ENCODE measurements at places on chromosomes 2 and 18.

DNA sequence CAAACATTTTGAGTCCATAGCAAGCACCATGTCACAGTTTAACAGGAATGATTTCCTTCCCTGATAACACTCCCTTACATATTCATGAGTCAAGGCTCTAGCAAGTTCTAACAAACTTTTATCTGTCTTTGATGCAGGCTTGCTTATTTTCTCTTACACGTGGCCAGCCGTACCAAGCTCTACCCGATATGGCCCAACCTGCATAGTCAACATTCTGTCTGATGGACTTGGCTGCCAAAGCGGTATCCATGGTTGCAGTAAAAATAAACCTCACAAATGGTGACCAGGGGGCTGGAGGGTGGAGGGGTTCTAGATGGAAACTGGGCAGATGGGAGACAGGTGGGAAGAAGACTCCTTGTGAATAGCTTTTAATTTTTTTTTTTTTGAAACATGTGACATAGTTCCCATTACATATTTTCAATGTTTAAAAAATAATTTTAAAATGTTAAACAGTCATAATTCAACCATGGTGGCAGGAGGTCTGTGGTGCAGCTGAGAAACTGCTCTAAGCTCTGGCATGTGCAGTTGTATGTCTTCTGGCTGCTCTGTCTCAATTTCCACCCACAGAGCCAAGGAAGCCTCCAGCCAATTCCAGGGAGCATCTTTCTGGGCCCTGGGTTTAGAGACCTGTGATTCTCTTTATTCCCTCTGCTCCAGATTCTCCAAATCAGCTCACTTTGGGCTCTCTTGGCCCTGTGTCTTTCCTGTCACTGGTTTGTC is 20.7 kb upstream of the CXCR1 start:
- DNase-seq, result no peak

DNA sequence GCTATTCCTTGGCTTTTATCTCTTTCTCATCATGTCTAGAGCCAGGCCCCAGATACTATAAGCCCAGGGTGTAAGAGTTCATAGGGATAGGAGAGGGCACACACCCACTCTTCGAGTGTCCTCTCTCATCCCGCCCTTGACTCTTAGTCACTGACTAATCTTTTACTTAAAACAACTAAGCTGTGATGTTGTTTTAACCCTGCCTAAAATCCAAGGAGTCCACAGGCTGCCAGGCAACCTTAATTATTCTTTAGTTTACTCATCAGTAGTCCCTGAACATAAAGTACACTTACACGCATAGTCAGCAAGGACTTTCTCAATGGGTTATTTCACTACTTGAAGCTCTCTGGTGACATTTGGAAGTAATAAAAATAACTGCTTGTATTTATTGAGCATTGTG is 28.4 kb downstream of the GREB1L start:
- DNase-seq, result no peak

DNA sequence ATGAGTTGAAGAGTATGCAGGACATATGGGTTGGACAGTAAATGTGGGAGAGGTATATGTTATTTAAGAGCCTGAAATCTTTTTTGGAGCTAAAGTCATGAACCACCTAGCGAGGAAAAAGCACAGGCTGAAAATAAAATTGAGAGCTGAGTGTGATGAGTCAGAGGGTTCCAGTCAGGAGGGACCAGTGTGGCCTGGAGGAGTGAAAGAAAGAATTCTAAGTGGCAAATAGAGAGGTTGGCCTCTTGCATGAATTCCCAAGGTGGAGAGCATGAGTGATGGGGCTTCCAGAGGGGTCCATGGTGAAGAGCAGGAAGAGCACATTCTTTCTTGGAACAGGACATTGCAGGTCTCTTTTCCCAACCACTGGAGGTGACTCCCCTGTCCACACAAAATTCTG is 282.6 kb downstream of the TDRD15 start:
- DNase-seq, result no peak

- DNase-seq, result no peak
Measured at GRCh38 chr18:54606835-54607212, 15.8 kb downstream of the DYNAP start.

DNA sequence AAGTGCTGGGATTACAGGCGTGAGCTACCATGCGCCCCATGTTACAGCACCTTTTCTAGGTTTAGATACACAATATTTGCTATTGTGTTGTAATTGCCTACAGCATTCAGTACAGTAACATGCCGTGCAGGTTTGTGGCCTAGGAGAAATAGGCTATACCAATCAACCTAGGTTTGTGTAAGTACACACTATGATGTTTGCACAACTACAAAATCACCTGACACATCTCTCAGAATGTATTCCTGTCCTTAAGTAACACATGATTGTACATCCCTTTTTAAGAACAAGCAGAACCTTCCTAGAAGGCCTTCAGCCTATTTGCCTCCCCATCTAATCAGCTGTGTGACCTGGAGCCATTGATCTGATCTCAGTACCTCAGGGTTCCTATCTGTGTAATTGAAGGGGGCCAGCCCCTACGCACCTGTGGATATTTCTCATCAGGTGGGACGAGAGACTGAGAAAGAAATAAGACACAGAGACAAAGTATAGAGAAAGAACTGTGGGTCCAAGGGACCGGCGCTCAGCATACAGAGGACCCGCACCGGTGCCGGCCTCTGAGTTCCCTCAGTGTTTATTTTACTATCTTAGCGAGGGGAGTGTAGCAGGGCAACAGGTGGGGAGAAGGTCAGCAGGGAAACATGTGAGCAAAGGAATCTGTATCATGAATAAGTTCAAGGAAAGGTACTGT is 18.7 kb upstream of the TMBIM1 start:
- DNase-seq, result no peak

DNA sequence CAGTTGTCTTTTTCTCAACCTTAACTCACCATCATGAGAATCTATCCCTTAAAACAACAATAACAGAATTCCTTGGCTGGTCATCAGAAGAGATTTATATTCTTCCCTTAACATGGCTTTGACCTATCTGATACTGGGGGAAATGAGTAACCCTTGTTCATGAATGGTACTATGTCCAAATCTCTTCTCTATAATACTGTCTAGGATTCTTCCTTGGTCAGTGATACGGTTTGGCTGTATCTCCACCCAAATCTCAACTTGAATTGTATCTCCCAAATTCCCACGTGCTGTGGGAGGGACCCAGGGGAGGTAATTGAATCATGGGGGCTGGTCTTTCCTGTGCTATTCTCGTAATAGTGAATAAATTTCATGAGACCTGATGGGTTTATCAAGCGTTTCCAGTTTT is 282.0 kb upstream of the SIX2 start:
- DNase-seq, result no peak

DNA sequence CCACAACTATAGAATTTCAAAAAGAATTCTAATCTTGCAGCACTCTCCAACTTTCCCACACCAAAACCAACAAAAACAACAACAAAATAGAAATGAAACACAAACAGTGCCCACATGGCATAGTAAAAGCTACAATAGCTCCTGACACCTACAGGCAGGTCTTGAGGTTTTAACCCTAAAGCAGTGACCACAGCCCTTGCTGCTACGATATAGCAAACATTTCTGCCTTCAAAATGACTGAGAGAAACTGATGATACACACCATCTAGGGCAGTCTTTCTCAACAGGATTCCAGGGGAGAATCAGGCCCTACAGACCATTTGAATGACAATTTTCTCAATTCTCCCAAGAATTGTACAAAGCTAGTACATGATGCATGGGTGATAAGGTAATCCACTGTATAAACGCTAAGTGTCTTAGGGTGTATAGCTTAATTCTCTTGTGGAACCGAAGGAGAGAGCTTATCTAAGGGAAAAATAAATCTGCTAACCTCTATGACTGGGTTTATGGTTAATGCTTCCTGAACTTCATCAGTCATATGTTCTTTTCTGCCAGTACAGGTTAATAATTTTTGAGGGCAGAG is 46.5 kb downstream of the TRAK2 start:
- no peak for DNase-seq

- peak; percentile 86 for DNase-seq
Measured at GRCh38 chr2:23599667-23600066, 214.7 kb downstream of the KLHL29 start.

- peak; percentile 5 for DNase-seq
Measured at GRCh38 chr18:1652018-1652417, 747.3 kb downstream of the ADCYAP1 start.

DNA sequence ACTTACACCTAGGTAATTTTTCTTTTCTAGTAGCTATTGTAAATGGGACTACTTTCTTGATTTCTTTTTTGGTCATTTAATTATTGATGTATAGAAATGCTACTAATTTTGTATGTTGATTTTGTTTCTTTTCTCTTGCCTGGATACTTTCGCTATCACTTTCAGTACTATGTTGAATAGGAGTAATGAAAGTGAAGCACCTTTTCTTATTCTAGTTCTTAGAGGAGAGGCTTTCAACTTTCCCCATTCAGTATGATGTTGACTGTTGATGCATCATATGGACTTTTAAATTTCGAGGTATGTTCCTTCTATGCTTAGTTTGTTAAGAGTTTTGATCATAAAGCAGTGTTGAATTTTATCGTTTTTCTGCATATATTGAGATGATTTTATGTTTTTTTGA is 142.5 kb downstream of the CDH19 start:
- DNase-seq, result no peak

DNA sequence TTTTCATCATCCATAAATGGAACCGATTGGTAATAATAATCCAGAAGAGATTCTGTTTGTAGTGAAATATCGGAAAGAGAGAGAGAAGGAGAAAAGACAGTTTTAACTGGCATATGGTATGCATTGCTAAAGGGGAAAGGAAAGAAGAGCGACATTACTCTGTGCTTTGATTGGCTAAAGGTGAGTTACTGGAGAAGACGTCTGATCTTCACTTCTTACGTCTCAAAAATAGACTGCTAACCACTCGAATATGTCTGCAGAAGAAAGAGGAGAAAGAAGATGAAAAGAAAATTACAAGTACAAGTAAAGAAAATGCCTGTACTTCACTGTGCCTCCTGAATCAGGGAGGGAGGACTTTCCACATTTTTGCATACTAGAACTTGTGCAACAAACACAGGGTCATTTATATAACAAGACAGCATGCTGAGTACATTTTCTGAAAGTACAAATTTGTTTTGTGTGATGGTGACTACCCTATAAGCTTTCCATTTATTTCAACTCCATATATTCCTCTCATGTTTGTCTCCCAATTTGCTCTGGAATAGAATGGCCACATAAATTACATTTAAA is 787.2 kb downstream of the RNF144A start:
- no peak for DNase-seq

- no peak for DNase-seq
Measured at GRCh38 chr2:59583173-59583765, 970.2 kb downstream of the BCL11A start.

GRCh38 chr2:233940376-233941276 is 23.5 kb downstream of the TRPM8 start:
- no peak for DNase-seq

- no peak for DNase-seq
Measured at GRCh38 chr18:23183411-23184150, 48.3 kb downstream of the CABLES1 start.

GRCh38 chr18:10727477-10727876 is 201.7 kb downstream of the NAPG start:
- DNase-seq, result peak; percentile 29

DNA sequence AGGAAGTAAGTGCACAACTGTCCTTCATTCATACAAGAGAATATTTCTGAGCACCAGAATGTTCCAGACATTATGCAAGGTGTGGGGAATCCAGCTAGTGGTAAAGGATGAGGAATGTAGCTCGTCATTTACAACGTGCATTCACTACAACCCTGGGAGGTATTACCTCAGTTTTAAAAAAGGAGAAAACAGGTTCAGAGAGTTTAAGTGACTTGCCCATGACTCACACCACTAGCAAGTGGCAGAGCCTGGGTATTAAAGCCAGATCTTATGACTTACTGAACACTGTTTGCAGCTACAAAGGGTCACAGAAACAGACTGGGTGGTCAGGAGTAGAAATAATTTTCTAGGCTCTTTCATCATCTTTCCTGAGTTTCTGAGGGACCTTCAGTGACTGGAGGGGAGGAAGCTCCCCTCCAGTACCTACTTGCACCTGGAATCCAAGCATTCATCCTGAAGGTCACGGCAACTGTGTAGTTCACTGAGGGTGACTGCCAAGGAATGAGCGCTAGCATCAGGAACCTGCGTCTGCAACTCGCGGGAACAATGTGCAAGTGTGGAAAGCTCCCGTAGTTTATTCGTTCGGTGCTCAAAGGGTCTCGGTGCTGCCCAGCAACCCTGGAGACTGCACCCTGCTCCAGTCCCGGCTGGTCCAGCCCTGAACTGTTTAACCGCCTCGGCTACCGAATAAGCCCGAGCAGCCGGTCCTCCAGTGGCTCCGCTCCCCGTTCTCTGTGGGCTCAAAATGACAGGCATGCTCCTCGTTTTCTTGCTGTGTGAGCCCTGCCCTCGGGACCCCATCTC is 647 bp downstream of the CCDC121 start:
- DNase-seq, result no peak

DNA sequence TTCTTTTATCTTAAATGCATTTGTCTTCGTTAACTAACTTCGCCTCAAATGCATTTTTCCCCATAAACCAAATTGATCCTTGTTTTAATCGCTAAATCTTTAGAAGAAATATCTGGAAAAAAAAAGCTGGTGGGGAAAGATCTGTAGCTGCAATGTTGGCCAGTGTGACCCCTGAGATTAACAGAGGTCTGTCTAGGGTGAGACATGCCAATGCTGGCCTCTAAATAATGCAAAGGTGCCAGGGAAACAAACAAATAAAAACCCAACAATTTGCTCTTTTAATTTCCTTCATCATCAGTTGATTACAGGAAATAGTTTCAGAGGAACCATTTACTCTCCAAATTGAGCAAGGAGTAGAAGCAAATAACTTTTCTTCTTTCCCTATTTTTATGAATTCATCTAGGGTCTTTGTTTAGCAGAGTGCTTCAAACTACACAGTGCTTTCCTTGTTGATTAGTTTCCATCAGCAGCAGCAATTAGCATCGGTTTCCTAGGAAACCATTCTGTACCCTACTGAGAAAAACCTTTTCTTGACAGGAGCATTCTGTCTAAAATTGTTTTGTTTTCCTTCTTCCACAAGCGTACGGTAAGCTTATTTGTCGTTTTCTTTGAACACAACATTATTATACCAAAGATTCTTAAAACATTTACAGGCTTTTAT is 100.5 kb upstream of the UNC80 start:
- no peak for DNase-seq

DNA sequence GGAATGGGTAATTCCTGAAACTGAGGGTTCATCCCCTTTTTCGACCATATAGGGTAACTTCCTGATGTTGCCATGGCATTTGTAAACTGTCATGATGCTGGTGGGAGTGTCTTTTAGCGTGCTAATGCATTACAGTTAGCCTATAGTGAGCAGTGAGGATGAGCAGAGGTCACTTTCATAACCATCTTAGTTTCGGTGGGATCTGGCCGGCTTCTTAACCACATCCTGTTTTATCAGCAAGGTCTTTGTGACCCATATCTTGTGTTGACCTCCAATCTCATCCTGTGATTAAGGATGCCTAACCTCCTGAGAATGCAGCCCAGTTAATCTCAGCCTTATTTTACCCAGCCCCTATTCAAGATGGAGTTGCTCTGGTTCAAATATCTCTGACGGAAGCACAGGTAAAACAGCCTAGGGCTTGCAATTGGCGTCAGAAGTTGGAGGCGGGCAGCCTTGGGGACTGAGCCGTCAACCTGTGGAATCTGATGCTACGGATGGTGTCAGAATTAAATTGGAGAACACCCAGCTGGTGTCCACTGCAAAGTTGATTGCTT is 19.5 kb downstream of the RALBP1 start:
- DNase-seq, result no peak

- no peak for DNase-seq
Measured at GRCh38 chr18:59068276-59069071, 71.2 kb upstream of the SEC11C start.

GRCh38 chr18:8348051-8348720 is 261.1 kb upstream of the RAB12 start:
- DNase-seq, result peak; percentile 79
